ENCODE measurements at places on chromosomes 4 and X.

DNA sequence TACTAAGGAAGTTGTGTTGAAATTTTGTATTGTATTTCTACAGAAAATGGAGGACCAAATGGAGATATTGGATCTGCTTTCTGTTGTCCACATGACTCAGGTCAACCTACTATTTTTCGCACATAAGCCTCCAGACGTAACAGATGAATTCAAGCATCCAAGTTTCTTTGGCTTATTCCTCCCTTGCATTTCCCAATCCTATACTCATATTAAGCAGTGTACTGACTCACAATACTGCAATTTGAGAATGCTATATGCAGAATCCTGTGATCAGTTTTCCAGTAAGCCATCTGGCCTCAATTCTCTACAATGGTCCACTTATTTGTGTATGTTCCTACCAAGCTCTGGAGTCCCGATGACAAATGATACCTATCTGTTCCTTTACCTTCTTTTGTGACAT, 75.7 kb downstream of the ASB9 start:
- peak; percentile 43 for DNase-seq

- no peak for DNase-seq
These were observed 15.2 kb downstream of the SNX25 start for GRCh38 chr4:185224597-185224996.

DNA sequence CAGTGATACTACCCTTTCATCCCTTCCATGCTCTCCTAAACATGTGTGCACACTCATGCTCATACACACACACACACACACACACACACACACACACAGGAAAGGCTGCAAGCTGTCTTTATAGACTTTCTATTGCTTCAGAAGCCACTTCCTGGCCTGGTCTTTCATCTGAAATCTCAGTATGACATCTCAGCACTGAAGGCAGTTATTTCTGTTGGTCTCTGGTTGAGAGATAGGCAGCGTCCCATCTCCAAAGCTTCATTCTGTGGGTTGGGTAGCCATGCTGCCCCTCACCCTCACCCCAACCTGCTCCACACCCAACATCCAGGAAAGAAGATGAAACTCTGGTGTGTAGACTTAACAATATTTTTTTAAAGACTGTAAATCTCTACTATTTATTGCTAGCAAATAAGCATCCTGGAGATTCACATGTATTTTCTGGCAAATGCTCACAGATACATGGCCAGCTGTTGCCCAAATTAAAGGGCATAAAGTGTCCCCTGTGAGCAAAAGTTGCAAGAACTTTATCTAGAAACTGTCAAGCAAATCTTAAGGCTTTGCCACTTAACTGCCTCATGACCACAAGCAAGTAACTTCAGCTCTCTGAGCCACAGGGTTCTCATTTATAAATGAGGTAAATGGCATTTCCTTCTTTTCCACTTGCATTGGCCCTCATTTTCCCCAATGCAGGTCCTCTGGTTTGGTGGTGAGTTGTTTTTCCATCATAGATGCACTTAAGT, 189.8 kb upstream of the AFF2 start:
- DNase-seq: no peak

- no peak for DNase-seq
These were observed 44.3 kb downstream of the AR start for GRCh38 chrX:67587946-67588624.

GRCh38 chrX:93242897-93243296, 430.5 kb downstream of the NAP1L3 start:
- no peak for DNase-seq

All from NCI-H2171 treated with DMSO at 0.1 percent for 48 hours (cell line).